ENCODE measurements at places on chromosomes 12 and 14.

DNA sequence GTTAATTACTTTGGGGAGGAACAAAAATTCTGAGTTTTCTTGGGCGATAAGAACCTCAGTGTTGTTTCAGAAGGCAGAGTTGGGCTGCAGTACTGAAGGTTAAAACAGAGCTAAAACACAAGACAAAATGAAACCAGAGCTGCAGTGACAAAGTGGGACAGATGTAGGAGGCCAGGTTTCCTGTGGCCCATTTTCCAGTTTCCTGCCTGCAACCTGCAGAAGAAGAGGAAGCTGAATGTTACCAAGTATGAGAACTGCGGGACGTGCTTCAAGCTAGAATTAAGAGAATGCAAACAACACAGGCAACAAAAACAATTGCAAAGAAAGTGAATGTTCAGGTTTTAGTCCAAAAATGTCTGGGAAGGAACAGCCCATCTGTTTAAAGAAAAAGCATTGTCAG lies 17.8 kb downstream of the ELK3 start:
- no peak for DNase-seq

DNA sequence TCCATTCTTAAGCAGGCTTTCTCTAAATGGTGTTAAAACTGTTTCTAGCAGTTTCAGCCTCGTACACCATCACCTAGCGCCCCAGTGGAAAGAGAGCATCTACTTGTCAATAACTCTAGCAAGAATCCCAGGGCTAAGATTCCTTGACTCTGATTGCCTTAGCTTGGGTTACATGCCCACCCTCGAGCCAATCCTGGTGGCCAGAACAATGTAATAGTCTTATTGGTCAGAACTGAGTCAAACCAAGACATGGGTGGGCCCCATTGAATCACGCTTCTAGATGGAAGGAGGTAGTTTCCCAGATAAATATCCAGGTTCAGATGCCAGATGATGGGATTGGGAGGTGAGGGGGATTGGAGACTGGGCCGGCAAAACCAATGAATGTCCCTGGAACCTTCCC lies 55.9 kb upstream of the MED13L start:
- DNase-seq: no peak

DNA sequence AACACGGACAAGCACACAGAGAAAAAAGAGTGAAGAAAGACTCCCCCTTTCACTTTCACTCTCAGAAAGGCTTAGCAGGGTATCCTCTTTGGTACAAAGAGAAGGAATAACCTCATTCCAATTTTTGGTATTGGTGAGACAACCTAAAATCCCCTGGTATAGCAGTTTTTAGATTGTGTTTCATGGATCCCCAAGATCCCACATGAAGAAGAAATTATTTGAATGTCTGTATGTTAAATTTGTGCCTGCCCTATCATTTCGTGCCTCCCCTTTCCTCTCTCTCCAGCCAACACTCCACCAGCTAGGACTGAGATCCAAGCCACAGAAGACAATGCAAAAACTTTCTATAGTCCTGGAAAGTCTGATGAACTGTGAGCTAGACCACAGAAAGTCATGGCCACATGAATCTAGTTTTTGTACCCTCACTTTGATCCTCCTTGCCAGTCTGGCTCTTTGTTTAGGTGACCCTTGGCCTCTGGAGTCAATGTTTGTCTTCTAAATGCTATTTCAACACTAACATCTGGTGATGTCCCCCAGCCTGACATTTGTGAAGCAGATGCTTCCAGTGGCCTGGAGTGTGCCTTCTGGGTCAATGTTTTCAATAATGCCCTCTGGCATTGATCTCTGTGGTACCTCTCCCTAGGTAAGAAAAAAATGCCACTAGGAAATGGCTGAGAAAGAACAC lies 181.9 kb upstream of the BMP4 start:
- no peak for DNase-seq

GRCh38 chr12:69698769-69699540 lies at the start of gene BEST3:
BEST3 (minus strand) TSS chr12:69699303; CDS start chr12:69697798, 1,505 bp downstream.
- DNase-seq: no peak

GRCh38 chr12:89230376-89231315 lies 121.7 kb downstream of the DUSP6 start:
- DNase-seq: no peak

GRCh38 chr14:90547250-90547649 lies 150.4 kb downstream of the CALM1 start:
- no peak for DNase-seq

DNA sequence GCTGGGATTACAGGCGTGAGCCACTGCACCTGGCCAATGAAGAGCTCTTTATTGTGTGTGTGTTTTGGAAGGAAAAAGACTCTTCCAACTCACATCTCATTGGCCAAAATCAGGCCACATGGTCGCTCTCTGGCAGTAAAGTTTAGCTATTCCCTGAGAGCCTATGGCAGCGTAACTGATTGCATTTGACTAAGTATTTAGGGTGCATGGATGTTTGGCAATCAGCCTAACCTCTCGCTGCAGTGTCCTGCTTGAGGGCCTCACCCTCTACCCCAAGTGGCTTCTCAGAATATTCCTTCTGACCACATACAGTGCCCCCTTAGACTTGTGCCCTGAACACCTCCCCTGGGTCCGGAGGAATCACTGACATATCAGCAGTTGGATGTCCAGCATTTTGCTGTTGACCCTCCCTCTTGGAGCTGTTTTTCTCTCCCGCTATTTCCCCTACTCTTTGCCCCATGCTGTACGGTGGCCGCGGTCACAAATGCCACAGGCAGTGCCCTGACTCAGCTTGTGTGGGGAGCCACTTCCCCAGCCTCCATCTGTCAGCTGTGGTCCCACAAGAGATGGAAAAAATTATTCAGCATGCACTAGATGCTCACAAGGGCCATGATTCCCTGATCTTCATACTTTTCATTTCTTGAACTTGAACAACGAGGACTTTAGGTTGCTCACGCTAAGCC lies 9.5 kb downstream of the PHETA1 start:
- no peak for DNase-seq

DNA sequence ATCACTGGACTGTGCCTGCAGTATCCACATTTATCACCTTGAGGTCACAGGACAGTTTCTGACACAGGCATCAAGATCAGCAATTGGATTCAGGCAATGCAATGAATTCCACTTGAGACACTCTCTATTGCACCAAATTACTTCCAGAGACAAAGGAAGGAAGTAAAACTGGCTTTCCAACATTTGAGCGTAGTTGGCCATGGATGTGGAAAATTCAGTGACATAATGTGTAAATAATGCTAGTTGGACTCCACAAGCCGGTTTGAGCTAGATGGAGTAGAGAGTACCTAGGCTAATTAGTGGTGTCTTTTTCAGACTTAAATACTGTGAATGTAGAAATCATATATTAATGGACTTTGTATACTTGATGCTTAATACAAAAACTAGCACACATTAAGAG lies 168.3 kb upstream of the SYT1 start:
- DNase-seq: no peak

DNA sequence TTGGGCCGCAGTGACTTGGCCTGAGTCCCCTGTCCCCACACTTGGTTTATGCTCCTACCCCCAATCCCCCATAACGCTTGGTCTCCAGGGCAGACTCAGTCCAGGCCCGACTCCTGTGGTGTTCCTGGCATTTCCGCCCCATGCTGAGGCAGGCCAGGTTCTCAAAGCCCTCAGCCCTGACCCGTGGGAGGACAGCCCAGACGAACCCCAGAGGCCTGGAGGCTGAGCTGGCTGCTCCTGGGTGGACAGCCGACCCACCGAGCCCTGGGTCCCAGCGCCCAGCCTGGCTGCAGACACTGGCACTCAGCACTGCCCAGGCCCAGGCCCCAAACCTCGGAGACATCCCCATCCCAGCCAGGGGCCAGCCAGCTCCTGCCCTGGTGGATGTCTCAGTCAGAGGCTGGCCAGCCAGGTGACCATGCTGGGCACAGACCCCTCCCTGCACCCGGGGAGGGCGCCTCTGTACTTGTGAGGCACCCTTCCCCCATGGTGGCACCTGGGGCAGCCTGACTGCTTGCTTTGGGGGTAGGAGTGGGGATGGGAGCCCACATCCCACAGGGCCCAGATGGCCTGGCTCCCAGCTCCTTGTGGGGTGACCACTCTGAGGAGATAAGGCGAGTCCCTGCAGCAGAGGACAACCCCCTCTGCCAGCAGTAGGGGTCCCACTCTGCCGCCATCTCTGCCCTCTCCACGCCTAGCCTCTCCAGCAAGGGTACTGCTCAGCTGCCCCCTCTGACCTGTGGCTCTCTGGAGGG lies 1.4 kb downstream of the PLD4 start:
- no peak for DNase-seq

DNA sequence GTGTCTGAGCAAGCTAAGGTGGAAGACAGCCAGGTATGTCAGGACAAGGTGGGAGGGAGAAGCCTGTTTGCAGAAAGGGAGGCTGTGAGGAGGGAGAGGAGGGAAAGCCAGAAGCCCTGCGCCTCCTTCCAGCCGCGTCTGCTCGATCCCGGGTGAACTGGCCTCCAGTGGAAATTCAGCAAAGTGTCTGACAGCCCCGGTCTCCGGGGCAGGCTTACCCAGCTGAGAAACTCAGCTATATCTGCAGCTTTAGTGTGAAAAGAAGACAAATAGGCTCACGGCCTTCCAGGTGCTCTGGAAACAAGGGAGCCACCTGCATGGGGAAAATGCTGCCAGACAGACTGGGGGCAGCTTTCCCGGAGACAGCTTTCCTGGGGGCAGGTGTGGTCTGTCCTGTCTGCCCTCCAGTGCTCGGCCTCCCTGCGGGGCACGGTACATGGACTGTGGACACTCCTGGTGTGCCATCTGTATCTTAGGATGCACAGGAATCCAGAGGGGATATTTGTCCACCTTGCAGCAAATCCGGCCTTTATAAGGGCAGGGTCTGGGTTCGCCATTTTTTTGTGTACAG lies 6.3 kb downstream of the RFLNA start:
- no peak for DNase-seq

- DNase-seq: no peak
Observed at GRCh38 chr12:45219621-45220020, 3.7 kb downstream of the ANO6 start.

- no peak for DNase-seq
Observed at GRCh38 chr14:66944872-66945271, 244.4 kb upstream of the GARIN2 start.

DNA sequence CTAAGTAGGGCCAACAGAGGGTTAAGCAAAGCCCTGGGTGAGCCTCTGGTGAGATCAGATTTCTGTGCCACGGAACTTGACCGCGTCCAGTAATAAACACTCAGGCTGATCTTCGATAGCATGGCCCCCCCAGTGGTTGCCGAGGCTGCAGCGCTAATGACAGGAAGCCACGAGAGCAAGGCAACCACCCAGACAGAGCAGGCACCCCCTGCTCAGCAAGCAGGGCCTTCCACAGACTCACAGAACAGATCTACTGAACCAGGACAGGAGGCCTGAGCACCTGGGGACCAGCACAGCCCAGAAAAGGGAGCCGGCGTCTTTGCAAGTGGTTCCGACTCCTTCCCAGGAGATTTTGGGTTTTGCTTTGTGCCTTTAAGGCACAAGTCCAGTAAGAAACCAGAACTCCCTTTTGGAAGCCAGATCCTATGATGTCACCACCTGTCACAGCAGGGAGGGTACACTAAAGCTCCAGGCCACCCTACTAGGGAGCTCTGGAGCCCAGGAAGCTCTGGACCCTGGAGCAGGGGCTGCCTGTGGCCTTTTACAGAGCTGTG lies 42.3 kb downstream of the BCL11B start:
- DNase-seq: no peak
